Melanocyte of skin (primary cell): ENCODE measurements at places on chromosomes 3 and 15. TPM values are rescaled to one million over a fixed set of nuclear protein-coding genes. Genes with fewer than 3 reads are reported as not detected.

MYLK gene
- total RNA-seq = 13.4 and 61.4 TPM in 2 replicates

CCDC39 gene
- total RNA-seq = not detected in 2 replicates

NPAP1 gene
- total RNA-seq = not detected in 2 replicates

LHFPL4 gene
- not detected in 2 replicates for total RNA-seq
